ENCODE measurements at places on chromosomes 12 and 14.

GRCh38 chr14:102999227-102999895 is 58.0 kb downstream of the CDC42BPB start:
- no peak for DNase-seq

- DNase-seq: peak; percentile 54
Observed at GRCh38 chr14:55123101-55123500, 6.0 kb upstream of the LGALS3 start.

DNA sequence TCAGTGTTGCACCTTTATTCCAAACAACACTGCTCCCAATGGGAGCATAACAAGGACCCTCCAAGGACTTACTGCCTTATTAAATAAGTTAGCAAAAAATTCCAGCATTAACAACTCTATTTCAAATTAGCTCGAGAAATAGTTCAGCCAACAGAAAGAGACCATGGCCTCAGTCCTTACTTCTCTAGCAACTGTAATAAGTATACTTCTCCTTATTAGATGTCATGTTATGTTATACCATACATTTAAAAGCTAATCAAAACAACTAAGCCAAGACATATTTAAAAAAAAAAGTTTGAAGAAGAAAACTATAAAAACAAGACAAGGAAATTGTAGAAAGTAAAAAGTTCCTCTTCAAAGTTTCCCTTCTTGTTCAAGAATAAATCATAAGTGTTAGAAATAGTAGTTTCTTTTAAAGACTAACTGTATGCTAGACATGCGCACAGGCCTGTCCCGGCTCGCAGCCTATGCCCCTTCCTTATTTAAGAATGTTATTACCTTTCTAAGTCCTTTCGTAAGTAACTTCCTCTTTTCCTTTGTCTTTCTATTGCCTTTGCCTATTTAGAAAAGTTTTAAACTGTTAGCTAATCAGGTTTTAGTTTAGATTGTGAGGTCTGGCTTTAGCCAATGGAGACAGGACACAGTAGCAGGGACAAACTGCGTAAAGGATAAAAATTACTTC is 68.6 kb downstream of the RESF1 start:
- DNase-seq: peak; percentile 58

DNA sequence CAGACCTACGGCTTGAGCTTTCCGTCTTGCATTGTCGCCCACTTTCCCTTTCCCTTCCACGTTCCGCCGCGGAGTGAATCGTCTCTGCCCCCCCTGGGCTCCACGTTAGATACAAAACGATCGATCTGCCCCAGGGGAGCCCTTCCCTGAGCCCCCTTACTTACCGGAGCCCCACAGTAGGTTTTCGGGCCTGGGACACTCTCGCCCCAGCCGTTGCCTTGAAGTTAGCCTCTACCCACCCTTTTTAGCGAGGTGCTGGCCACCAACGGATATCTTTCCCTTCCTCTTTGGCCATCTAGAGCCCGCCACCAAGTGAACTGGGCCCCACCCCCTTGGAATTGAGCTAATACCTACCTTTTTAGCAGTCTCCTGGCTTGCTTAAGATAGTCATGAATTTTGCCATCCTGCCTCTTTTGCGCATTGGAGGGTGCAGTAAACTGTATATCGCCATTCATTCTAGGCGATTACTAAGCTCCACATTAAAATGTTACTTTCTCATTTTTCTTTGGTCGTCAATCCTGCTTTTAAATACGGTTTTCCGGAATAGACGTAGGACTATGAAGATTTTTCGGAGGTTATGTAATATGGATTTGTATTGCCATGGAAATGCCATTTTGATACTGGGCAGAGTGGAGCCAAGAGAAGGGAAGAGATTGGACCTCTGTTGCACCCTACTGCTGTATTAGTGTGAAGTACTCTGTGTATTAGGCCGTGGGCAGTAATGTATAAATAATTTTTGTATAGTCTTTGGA is 764 bp downstream of the RBM25 start:
- peak; percentile 45 for DNase-seq

- peak; percentile 48 for DNase-seq
Observed at GRCh38 chr12:64713376-64713775, 45.8 kb downstream of the GNS start.

GRCh38 chr12:70757830-70758493 is 120.7 kb upstream of the PTPRB start:
- DNase-seq: no peak

DNA sequence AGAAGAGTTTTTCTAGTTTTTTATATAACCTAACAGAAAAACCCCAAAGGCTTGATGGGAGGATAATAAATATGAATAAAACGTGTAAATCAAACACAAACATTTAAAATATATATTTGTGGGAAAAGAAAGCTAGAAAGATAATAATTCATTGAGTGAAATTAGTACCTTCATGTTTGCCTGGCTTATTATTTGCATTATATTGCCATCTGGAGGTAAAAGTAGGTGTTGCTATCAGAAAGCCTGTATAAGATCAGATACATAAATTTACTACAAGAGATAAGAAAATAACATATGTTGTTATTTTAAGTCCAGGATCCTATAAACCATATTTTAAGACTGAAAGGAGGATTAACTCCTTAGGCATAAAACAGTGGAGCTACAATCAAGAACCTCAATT is 77.7 kb downstream of the NTS start:
- no peak for DNase-seq

- DNase-seq: no peak
Observed at GRCh38 chr14:99422228-99423010, 58.2 kb downstream of the SETD3 start.

DNA sequence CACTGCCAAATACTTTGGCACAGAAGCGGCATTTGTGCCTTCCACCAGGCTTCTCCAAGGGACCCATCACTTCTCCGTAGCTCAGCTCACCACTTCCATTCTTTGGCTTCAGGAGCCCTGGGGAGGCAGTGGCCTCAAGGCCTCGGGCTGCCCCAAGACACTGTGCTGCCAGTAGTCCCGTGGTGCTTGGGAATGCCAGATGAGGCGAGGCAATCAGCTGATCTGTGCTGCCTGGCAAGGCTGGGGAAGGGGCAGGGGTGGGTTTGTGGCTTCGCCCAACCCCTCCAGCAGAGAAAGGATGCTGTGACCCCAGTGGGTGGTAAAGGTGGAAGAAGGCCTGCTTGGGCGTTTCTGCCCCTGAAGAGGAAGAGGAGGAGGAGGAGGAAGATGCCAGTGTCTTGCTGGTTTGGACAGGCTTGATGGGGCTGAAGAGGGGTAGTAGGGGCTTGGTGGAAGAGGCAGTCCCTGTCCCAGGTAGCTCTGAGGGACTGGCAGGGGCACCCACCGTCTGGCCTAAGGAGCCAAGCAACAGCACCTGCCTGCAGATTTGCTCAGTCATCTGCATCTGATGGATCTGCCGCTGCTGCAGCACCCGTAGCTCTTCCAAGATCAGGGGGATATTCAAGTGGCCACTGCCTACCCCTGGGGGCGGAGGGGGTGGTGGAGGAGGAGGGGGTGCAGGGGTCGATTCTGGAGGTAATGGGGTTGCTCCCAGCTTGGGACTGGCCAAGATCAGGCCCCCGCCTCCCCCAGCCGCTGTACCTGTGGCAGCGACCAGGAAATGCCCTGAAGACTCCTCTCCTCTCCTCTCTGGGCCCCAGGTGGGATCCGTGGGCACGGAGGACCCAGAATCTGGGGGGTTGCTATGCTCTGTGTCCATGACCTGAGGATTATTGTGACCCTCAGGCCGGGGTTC is 1.3 kb downstream of the SALL2 start:
- DNase-seq: no peak

GRCh38 chr14:82855912-82856391 is 1322.3 kb upstream of the SEL1L start:
- DNase-seq: no peak

- peak; percentile 56 for DNase-seq
Observed at GRCh38 chr14:24705840-24706239, 71.8 kb upstream of the GZMB start.

DNA sequence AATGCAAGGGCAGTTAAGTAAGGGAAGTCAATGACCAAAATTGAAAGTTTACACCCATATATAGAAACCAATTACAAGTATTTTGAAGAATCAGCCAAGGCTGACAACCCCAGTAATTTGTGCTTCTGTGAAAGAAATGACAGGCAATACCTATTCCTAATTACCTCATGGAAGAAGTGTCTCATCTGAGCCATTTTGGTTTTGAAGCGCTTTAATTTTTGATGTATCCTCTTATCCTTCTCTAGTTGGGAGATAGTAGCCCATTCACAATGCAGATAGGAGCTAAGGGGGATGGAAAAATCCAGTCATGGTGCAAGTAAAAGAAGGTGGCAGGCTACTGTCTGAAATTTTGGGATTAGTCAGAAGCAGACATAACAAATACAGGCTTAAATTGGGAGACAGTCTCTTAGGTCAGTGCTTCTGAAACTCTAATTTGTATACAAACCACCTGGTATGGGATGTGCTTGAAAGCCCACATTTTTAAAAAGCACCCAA is 30.4 kb upstream of the SUPT16H start:
- DNase-seq: no peak

DNA sequence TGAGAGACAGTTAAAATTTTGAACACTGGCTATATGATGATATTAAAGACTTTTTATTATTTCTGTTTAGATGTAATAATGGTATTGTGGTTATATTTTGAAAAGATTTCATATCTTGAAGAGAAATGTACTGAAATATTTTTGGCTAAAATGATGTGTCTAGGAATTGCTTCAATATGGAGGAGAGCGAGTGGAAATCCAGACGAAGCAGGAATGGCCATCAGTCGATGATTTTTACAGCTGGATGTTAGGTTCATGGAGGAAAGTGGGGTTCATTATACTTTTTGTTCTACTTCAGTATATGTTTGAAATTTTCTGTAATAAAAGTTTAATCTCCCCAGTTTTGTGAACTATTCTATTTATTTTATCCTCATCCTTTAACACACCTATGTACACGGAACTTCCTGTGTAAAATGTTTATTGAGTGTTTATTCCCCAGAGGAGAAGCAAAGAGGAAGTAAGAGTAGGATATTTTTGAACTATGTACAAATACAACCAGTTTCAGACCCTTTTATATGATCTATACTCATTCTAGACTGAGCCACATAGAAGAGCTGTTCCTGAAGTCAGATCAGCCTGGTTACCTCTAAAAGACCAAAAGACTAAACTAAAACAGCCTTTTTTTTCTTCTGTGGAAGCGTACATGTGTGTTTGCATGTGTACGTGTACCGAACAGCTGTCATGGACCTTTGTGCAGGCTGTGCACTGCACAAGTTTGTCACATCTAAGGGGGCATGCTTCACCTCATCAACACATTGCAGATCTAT is 211.0 kb upstream of the NUDT4 start:
- no peak for DNase-seq

DNA sequence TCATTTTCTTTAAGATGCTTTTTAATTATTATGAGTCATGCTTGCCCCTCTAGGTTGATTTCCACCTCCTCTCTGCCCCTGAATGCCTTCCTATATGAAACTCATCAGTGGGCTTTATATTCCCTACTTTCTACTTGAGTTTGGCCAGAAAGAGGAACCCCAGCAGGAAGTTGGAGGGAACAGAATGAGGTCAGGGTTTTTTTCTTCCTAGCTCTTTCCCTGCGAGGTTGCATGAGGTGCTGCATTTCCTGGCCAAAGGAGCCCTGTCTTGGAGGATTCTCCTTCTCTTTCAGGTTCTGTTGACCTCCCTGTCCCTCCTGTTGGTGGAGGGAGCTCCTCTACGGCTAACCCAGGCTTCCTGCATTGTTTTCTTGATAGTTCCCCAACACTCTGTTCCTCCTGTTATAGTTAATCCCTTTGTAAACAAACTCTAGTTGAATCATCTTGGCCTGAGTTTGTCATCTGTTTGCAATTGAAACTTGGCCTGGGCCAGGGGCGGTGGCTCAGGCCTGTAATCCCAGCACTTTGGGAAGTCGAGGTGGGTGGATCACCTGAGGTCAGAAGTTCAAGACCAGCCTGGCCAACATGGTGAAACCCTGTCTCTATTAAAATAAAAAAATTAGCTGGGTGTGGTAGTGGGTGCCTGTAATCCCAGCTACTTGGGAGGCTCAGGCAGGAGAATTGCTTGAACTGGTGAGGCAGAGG is 15.3 kb upstream of the SPIC start:
- DNase-seq: no peak

DNA sequence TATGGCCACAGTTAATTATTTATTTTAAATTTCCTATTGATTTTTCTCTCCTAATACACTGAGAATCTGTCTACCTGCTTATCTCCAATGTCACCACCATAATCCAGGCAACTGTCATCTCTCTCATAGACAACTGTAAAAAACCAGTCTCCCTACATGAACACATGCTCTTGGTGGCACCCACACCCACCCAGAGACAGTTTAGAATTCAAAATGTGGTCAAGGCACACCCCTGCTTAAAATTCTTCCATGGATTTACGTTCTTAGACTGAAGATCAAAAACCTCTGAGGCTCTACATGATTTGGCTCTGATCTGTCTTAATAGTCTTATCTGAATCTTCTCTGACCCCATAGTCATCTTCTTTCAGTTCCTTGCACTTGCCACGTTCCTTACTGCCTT is 241.1 kb upstream of the ABCD2 start:
- DNase-seq: no peak

DNA sequence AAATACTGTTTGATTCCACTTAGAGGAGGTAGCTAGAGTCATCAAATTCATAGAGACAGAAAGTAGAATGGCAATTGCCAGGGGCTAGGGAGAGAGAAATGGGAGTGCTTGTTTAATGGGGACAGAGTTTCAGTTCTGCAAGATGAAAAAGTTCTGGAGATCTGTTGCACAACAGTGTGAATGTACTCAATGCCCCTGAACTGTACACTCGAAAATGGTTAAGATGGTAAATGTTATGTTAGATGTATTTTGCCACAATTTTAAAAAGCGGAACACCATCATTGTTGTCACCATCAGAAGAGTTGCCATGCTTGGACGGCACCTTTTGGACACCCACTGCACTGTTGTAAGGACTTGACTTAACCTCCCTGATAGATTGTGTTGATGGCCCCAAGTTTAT is 106.9 kb downstream of the SCARB1 start:
- peak; percentile 85 for DNase-seq

- DNase-seq: no peak
Observed at GRCh38 chr12:19561411-19561961, 122.2 kb downstream of the AEBP2 start.

DNA sequence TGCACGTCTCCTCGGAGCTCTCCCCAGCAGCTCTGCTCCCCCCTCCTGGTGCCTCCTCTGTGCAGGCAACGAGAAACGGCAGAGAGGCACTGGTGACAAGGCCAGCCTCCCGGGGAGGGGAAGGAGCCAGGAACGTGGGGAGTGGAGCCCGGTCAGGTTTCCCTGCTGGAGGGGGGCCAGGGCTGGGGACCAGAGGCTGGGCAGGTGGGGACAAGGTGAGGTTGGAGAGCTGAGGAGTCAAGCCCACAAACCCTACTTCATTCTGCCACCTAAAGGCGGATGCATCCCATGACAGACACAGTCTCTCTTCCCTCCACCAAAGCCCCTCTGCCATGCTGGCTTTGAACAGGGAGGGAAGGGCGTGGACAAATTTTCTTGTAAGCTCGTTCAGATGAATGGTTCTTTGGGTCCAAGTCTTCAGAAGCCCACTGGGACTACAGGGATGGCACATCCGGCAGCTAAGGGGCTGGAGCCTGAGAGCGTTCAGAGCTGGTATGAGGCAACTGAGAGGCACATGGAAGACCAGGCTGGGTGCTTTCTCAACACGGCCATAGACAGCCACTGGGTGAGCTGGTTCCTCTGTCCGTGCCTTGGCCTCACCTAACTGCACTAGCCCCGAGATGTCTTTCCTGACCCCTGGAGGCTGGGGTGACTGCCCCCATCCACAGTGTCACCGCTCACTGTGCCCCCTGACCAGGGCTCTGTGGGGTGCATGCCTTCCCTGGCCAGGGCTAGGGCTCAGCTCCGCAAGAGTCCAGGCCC is 105.9 kb downstream of the RBM19 start:
- DNase-seq: no peak

Data from CD14-positive monocyte (primary cell).